ENCODE measurements at places on chromosomes 6 and 20. TPM values are rescaled to one million over a fixed set of nuclear protein-coding genes. Genes with fewer than 3 reads are reported as not detected.

LAMP5 gene
- not detected for total RNA-seq

TFAP2D gene
- total RNA-seq: not detected

ERVFRD-1 gene
- total RNA-seq: not detected

HLA-DOA gene
- total RNA-seq: 5.6 TPM

CNR1 gene
- 26.2 TPM for total RNA-seq

NKAIN2 gene
- 3.1 TPM for total RNA-seq

All from progenitor cell of endocrine pancreas (in vitro differentiated cells).